Right renal pelvis (tissue), 4 donors: ENCODE measurements at places on chromosomes 2 and 18.

GRCh38 chr2:197969391-197969893 lies 165.0 kb downstream of the PLCL1 start:
- no peak for DNase-seq

- no peak for DNase-seq
Measured at GRCh38 chr18:67514901-67515540, 1.5 kb downstream of the DSEL start.

- DNase-seq: no peak
Measured at GRCh38 chr2:65331336-65332025, 100.9 kb downstream of the SPRED2 start.

- no peak for DNase-seq
Measured at GRCh38 chr2:18927525-18928232, 338.3 kb upstream of the NT5C1B start.

DNA sequence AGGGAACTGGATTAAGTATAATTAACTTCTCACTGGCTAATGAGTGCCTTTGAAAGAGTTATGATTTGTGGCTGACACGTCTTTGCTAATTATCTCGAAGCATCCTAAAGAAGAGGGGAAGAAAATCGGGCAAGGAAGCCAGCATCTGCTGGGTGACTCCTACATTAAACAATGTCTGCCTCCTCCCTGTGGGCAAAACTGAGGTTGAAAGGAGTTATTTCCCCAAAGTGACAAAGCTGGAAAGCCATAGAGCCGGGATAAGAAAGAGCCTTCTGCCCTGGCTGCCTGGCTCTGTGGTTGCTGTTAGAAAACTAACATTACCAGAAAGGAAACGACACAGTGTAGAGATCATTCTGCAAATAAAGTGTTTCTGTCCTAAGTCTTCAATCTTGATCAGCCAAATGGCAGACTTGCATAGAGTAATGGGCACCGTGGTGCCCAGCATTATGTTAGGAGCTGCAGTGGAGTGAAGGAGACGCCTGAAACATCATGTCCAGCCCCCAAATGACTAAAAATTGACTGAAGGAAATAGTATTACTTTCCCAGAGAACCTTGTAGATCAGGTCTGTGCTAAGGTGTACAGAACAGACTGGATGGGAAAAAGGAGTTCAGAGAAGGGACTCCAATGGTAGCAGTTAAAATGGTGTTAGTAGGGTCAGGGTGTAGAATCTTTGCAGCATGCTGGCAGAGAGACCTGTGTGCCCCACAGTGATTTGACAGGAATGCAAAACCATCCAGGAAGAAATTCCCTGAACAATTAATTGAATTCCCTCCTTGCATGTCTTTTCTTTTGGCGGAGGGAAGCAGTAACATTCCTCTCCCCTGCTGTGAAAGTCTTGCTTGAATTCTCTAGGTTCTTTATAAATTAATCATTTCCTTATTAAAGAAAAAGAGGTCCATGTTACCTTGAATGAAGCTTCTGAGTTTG lies 44.4 kb downstream of the ALPK2 start:
- no peak for DNase-seq

- DNase-seq: no peak
Measured at GRCh38 chr18:3675446-3675845, 225.5 kb downstream of the TGIF1 start.

DNA sequence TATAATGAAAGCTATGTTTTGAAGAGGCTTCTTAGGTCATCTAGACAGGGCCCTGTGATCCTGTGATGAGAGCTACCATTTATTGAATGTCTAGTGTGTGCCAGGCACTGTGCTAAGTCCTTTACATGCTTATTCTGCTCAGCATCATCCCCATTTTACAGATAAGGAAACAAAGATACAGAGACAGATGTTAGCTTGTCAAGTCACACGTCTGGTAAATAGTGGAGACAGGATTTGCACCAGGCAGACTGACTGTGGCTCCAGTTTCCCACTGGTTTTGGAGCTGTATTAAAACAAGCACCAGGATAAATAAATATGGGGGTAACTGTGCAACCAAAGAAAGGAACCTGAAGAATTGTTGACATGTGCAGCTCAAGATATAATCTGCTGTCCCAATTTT lies 19.2 kb upstream of the EML6 start:
- no peak for DNase-seq

DNA sequence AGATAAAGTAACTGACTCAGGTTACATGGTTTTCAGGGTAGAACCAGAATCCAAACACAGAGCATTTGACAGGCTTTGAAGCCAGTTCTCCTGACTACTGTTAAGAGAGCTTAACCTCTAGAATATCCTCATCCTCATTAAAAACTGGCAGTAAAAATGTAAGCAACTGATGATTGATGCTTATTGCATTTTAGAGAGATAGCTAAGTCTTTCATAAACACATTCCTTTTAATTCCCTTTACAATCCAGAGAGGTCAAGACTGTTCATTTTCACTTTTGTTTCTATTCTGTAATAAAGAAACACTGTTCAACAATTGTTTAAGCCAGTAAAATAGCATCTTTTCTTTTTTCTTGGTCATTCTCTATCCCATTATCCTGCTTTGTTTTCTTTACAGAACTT lies 53.9 kb upstream of the RAB27B start:
- no peak for DNase-seq

DNA sequence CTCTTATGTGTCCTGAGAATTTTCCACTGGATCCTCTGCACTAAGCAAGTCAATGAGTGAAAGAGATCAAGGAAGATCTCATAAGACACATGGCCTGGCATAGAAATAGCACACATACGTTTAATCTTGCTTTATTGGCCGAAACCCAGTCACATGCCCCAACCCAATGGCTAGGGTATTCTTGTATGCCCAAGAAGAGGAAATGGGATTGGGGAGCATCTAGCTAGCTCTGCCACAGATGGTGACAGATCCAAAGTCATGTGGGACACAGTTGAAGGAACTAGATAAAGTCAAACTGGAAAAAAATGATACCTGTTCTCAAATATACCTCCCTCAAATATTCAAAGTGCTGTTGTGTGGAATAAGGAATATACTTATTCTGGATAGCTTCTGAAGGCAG lies 74.7 kb downstream of the CD28 start:
- DNase-seq: no peak

GRCh38 chr2:23651187-23652080 lies 266.5 kb downstream of the KLHL29 start:
- no peak for DNase-seq

DNA sequence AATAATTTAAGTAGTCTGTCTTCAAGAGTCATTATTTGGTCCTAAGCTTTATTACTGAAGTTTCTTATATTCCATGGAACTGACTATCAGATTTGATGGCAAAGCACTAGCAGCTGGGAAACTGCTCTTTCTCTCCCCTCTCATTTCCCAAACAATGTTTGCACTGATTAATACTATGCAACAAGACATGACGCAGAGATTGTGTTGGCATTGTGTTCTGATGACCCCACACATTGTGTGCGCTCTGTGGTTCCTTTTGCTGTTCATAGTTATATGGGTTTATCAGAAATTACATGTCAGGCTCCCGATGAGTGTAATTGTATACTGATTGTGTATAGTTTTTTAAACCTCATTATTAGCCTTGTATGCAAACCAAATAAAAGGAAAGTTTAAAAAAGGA lies 331.6 kb upstream of the FANCL start:
- no peak for DNase-seq

DNA sequence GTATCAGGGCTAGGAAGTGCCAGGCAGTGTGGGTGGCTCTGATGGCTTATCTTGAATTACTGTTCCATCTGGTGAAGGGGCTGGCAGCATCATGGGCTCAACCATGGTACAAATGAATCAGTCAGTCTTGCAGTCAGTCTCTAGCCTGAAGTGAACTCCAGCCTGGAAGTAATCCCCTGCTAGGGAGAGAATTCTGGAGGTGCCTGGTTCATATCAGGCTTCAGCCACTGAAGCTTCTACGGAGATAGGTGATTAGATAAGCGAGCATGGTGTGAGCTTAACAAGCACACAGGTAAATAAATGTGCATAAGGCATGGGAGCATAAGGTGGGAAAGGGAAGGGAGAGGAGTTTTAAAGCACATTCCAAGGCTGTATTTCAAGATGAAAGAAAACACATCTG lies 541.7 kb downstream of the MBD2 start:
- no peak for DNase-seq

- no peak for DNase-seq
Measured at GRCh38 chr2:37720533-37721200, 49.2 kb upstream of the CDC42EP3 start.

DNA sequence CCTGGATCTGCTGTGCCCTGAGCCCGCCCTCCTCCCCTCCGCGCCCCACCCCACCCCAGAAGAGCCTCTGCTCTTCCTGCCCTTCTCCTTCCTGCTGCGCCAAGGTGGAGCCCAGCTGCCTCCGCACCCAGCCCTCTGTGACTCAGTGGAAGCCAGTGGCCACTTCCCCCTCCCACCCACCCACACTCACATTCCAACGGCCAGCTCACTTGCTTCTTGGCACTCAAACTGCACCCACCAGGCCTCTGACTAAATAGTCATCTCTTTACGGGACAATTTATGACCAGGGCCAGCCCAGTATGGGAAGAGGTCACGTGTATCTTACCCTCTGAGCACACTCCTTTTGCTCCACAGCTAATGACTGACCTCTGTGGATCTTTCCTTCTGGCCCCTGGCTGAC lies 150.4 kb upstream of the SLC1A4 start:
- DNase-seq: no peak

DNA sequence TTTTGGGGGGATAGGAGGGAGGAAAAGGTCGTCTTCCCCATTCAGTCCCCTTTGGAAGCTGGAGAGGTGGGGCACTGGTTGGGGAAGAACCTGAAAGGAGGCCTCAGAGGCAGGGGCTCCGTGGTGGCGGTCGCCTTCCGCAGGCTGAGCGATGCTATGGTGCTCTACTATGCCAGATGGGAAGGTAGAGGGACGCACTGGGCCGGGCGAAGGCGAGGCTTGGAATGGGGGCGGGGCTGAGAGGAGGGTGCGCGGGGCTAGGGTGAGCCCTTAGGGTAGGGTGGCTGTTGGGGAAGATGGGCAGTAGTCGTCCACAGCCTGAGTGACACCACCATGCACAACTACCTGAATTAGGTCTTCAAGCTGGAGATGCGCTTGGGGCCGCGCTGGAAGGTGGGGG lies 11.1 kb downstream of the ZAP70 start:
- DNase-seq: no peak

- DNase-seq: no peak
Measured at GRCh38 chr2:161420406-161421074, 4.4 kb downstream of the TBR1 start.

DNA sequence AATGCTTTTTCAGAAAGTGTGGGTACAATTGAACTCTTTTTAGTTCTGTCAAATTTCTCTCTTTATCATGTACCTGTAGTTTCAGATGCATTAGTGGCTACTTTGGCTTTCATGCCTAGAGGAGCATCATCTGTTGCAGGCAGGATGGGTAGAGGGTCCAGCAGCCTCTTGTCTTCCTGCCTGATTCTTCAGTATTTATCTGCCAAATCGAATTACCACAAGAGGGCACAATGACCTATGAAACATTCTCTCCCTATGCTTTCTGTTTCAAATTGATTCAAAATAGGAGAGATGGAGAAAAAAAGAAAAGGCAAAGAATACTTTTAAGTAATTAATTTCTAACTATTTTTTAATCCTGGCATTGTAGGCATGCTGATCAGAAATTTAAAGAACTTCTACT lies 477.2 kb downstream of the TRIB2 start:
- DNase-seq: peak; percentile 7

GRCh38 chr2:223088866-223089265 lies 36.9 kb downstream of the KCNE4 start:
- no peak for DNase-seq

- DNase-seq: no peak
Measured at GRCh38 chr2:191933307-191934105, 86.6 kb upstream of the CAVIN2 start.

DNA sequence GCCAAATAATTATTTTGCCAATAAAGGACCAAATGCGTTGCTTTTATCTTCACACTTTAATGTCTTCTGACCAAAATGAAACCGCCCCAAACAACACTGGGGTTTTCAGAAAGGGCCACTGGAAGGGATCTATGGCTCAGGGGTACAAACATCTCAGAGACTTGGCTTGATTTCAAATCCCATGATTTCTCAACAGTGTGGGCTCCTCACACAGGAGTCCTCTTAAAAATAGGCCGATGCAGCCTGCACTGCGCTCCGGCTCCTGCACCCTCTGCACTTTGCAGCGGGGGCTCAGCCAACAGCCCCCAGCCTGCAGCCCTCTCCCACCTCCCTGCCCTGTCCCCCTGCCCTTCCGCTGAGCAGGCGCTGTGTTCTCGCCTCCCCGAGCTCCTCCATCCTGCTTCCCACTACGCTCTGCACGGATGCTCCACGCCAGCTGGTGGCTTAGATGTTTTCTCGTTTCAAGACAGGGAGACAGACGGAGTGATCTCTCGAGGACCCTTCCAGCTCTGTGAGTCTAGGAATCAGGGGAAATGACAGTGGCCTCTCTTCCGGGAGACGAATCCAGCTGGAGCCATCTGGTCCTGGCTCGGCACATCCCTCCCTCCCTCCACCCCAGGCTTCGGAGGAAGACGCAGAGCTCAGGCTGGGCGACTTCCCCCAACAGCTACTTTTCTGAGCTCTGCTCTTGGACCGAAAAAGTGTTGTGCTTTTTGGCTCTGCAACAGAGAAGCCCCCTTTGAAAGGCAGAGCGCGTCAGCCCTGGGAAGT lies 71.4 kb downstream of the KCNF1 start:
- peak; percentile 68 for DNase-seq

- no peak for DNase-seq
Measured at GRCh38 chr2:201883606-201884369, 77.5 kb downstream of the CDK15 start.

GRCh38 chr2:111634995-111635538 lies 248.9 kb downstream of the ANAPC1 start:
- DNase-seq: no peak

DNA sequence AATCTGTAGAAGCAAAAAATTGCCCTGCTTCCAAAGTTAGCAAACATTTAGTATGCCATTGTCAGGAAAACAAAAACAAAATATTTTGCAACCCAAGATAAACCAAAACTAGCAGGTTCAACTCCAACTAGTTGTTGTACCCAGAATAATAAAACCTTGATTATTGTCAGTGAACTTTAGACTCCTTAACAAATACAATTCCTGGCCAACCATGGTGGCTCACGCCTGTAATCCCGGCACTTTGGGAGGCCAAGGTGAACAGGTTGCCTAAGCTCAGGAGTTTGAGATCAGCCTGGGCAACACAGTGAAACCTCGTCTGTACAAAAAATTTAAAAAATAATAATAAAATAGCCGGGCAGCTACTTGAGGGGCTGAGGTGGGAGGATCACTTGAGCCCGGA lies 87.5 kb upstream of the MSH2 start:
- DNase-seq: no peak

DNA sequence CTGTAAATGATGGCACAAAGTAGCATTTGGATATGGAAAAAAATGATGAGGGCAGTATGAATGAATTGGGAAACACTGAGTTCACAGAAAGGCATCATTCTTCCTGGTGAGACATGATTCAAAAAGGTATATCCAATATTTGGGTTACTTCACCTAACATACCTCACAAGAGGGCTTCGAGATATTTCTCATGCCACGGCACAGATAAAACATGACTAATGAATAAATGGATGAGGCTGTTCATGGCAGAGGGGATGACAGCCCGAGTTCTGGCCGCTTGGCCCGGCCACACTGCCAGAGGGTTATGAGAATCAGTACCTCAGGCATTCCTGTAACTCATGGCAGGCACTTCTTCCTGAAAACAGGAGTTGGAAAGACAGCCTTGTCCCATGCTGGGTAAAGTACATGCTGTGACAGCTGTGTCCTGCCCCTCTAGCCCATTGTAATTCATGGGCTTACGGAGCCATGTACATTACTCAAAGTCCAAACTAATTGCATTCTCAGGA lies 116.0 kb upstream of the ACVR1C start:
- no peak for DNase-seq

- DNase-seq: no peak
Measured at GRCh38 chr2:164879901-164880535, 38.4 kb upstream of the COBLL1 start.
